ENCODE measurements at places on chromosomes 16 and 17.

DNA sequence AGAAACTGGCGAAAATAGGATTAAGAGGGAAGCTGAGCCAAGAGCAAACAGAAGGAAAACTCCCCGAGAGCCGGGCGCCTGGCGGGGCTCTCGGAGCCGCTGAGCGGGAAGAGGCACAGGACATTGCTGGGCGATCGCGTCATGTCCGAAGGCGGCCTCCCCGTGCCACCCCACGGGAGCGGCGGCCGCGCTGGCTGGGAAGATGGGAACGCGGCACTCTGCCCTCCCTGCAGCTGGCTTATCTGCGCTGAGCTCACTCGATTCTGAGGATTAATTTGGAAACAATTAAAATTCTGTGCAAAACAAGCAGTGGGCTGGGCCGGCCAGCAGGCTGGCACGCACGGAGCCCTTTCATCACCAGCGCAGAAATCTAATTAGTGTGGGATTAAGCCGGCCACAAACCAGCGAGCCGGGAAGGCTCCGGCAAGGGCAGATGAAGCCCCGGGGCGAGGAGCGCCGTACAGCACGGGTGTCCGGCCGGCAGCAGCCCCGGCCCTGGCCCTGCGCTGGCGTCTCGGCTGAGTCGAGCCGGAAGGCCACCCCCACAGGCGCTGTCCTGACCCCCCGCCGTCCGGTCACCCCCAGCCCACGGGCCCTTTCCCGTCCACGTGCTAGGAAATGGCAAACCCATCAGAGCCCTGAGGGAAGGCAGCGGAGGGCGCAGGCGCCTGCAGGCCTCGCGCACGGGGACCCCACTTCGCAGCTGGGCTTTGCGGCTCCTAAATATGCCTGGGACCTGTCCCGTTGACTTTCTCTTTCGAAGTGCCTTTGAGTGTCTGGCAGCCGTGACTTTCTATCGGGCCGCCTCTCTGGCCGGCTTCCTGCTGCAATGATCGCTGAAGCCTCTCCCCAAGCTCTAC lies 37.9 kb downstream of the SOX8 start:
- DNase-seq = no peak

DNA sequence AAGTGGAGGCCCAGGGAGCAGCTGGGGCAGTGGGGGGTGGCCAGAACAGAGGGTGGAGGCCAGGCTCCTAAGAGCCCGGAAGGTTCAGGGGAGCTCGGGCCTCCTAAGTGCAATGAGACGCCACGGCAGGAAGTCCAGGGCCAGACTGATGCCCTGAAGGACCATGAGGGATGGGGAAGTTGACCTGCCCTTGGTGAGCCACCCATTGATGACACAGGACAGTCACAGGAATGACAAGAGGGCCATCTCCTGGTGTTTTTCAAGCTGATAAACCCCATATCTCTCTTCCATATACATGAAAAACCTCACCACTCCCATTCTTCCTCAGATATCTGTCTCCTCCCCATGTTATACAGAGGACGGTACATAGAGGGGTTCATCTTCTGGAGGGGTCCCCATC lies 5.8 kb upstream of the MRPL58 start:
- no peak for DNase-seq

DNA sequence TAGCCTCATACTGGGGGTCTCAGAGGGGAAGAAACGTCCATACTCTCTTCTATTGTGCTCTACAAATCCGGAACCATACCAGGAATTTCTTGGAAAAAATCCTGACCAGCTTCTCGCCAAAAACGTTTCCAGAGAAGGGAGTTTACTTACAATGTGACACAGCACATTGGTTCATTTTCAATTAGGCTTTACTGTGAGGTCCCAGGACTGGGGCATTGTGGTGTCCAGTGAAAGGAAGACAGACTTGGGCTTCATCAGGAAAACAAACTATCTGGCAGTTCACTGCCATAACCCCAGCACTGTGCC lies 14.7 kb downstream of the MPP2 start:
- no peak for DNase-seq

DNA sequence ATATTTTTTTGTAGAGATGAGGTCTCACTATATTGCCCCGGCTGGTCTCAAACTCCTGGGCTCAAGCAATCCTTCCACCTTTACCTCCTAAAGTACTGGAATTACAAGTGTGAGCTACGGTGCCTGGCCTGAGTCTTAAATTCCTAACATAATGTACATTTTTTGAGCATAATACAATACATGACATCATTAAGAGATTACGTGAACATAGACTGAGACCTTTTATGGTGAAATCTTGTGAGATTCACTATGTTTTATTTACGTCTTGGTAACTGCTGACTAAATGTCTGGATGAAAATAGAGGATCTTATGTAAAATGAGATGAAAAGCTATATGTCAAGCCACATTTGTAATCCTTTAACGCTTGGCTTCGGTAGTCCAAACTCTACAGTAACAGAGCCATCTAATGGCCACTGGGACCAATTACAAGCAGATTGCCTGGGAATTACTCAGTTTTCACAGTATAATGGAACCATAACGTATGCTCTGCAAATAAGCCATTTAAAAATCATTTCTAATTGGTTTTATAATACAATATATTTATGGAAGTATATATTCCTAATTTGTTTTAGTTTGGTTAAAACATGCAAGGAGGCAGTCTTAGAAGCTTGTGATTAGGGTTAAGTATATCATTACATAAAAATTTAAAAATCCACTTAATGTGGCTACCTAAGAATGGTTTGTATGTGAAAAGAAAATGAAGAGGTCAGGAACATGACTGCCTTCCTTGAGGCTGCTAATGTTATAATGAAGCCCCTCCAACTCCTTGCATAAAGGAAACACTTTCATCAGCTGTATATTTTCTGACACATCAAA lies 8.1 kb upstream of the EFCAB13 start:
- no peak for DNase-seq

DNA sequence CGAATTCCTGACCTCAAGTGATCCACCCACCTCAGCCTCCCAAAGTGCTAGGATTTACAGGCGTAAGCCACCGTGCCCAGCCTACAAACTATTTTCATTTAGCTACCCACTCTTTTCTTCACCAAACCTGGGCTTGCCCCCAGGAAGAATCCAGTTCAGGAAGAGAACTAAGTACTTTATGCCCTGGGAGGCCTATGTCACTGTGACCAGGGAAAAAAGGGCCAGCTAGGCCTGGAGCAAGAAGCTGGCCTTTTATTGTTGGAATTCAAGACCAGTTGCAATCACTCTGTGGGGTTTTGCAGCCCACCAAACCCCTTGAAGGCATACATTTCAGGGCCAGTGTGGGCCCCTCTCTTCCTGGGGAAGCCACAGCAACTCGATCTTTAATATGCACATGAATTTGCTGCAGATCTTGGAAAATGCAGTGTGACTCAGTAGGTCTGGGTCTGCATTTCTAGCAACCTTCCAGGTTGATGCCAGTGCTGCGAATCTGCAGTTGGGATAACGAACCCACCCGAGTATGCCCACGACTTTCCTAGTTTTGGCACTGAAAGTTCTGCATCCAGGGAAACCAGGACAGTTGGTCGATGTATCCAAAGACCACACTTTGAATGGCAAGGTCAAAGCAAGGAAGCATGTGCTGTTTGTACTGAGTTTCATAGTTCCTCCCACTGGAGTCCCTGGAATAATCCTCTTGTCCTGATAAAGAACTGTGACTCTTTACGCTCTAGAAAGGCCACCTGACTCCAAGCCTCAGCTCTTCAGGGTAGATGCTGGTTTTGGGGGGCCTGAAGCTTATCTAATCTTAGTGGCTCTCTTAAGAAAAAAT lies 7.2 kb upstream of the MRPS23 start:
- no peak for DNase-seq

DNA sequence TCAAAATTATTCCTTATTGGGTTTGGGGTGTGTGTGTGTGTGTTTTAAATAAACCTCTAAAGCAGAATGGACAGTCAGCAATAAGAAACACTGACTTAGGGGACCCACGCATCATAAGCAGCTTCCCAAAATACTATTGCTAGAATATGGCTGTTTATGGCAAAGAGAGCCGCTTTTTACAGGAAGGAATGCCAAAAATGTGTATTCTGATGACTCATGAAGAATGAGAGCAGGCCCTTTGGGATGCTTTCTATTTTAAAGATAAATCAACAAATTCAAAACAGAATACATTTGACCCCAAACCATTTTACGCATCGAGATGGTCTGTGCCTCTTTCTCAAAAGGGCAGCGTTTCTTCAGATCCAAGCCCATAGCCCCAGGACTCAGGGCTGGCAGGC lies 37.5 kb downstream of the ARHGAP17 start:
- no peak for DNase-seq

DNA sequence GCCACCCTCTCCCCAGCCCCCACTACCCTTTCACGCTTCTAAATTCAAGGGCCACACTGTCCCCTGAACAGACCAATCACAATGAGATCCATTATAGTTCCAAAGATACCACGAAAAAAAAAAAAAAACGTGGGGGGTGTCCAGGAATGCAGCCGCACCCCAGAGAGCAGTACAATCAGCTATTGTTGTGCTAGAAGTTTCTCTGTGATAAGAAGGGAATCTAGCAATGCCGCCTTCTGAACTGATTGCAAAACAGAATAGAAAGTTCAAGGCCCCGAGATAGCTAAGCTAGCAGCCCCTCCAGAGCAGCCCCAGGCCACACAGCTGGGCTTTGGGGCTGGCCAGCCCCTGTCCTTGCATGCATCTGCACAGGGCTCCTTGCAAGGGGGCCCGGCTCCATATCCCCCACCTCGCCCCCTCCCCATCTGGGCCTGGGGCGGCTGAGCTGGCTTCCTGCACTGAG lies 86.9 kb upstream of the CBX4 start:
- DNase-seq = no peak

- DNase-seq = no peak
Measured at GRCh38 chr17:82583720-82584234, 64.2 kb downstream of the FOXK2 start.
